ENCODE measurements at places on chromosomes 4 and X.

DNA sequence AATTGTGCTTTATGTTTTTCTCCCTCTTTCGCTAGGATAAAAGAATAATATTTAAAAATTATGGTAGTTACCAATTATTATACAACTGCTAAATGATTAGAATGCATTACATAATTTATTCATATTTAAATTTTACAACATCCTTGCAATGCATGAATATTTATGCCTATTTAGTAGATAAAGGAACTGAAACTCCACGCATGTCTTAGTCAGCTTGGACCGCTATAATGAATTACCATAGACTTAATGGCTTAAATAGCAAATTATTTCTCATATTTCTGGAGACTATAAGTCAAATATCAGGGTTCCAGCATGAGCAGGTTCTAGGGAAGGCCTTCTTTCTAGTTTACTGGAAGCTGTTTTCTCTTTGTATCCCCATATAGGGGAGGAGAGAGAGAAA, 1555.4 kb upstream of the ADGRL3 start:
- DNase-seq: no peak

- DNase-seq: no peak
Observed at GRCh38 chrX:23271026-23271425, 63.6 kb upstream of the PTCHD1 start.

- peak; percentile 78 for DNase-seq
Observed at GRCh38 chr4:122652379-122652778, 31.5 kb upstream of the IL21 start.

GRCh38 chr4:171785388-171785787, 27.8 kb upstream of the GALNTL6 start:
- DNase-seq: no peak

- DNase-seq: no peak
Observed at GRCh38 chr4:182918044-182918607, 940 bp upstream of the DCTD start.

DNA sequence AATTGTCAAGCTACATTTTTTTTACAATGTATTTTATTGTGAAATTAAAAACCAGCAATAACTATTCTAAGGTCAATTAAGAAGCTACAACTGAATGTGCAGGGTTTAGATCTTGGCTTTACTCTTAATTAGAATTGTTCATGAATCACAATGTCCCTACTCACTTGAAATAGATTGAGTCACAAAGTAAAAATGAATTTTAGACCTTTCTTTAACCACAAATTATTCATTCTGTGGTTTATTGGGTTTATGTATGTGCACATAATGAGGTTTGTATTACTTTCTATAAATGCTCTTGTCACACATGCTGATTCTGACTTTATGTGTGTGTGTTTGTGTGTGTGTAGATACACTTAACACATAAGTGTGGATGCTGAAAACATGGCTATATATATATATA, 647.0 kb upstream of the AADAT start:
- peak; percentile 67 for DNase-seq
